ENCODE measurements at places on chromosomes 1 and 21.

DNA sequence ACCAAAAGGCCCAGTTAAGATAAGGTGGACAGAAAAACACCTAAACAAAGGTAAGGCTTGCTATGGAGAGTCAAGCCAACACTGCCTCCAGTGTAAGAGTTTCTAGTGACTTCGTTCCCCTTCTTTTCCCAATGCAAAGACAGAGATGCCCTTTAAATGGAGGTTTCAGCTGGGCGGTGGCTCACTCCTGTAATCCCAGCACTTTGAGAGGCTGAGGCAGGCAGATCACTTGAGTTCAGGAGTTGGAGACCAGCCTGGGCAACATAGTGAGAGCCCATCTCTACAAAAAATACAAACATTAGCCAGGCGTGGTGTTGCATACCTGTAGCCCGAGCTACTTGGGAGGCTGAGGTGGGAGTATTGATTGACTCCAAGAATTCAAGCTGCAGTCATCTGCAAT is 24.0 kb upstream of the COL6A1 start:
- no peak for DNase-seq

GRCh38 chr1:200556002-200556401 is 64.5 kb downstream of the KIF14 start:
- DNase-seq, result no peak

GRCh38 chr1:184597650-184598357 is 156.9 kb downstream of the EDEM3 start:
- DNase-seq, result no peak

DNA sequence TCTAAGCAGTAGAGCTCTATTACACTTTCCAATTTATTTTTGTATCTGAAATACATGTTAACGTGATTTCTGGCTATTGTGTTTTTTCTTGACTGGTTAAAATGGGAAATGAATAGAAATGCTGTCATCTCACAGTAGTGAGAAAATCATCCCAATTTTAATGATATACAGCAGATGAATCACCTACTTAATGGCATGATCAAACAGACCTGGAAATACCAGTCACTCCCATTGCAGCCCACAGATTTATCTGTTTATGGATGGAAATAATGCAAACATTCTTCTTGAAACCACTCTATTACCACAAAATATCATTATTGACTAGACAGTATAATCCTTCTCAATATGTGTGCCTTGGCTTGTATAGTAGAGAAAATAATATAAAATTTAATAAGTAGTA is 497.8 kb upstream of the ADAMTS5 start:
- DNase-seq, result no peak

DNA sequence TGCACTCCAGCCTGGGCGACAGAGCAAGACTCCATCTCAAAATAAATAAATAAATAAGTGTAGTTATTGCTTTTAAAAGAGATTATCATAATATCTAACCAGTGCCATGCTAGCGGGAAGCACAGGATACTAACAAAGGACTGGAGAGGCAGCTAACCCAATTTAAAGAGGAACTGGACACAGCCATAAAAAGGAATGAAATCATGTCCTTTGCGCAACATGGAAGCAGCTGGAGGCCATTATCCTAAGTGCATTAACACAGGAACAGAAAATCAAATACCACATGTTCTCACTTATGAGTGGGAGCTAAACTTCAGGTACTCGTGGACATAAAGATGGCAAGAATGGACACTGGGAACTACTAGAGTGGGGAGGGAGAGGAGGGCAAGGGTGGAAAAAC is 54.9 kb downstream of the TM2D1 start:
- DNase-seq, result no peak

DNA sequence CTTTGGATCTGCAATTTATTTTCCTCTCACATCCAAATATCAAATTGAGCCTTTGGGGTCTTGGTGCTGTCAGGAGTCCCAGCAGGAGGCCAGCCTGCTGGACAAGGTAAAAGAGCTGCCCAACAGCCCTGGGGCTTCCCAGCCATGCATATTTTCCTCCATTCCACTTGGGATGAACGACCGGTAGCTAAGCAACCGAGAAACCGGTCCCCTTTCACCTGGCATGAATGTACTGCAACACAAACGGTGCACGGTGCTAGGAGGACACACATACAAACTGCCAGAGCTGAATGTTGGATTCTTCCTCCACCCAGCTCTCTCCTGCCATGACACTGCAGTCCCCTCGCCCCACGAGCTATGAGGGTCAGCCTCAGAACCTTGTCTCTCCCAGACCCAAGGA is 42.7 kb downstream of the BCAR3 start:
- DNase-seq, result no peak

GRCh38 chr1:206105464-206105995 is 11.7 kb downstream of the AVPR1B start:
- DNase-seq, result no peak

DNA sequence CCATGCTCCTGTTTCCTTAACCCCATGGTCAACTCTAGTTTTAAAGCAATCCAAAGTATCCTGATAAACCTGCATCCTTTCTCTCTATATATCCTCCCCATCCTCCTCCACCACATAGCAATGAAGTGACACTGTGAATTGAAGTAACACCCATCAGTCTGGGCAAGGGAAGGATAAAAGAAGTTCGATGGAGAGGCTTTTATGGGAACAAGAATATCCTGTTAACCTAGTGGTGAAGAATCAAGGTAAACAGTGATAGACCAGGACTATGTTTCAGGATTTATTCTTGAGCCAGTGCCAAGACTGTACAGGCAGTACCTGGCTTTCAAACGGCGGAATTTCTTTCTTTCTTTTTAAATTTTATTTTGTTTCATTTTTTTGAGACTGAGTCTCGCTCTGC is 17.6 kb downstream of the RABIF start:
- DNase-seq, result no peak

Data from HFFc6 (cell line).